Cerebellar nuclear complex (tissue), 1 donor: ENCODE measurements at places on chromosomes 12 and 14.

DNA sequence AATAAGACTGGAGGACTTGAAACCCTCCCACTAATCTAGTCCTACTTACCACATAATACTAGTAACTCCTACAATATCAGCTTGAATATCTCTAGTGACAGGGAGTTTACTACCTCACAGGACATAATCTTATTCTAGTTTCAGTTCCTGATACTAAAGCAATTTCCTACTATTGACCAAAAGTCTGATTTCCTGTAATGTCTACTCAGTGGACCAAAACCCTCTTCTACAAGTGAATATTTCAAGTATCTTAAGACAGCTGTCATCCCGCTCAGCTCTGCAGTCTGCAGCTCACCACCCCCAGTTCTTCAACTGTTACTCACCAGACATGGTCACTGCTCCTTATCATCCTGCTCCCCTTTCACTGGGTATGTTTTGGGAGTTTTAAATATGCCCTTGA lies 70.8 kb upstream of the TMCC3 start:
- no peak for DNase-seq

DNA sequence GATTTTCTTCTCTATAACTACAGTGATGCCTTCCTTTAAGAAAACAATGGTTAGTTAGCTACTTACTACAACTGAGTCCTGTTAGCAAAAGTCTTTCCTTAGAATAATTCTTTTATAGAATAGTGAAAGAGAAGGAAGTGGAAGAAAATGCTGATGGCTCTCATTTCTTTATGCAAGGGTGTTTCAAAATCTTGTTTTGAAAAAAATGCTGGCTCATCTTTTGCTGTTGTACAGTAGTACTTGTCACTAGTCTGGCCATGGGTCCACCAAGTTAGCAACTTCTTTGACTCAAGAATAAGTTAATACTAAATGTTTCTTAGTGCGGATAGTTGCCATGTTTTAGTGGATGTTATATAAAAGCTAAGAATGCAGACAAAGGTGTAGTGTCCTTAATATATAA lies 225.4 kb downstream of the PTPRO start:
- DNase-seq, result no peak

DNA sequence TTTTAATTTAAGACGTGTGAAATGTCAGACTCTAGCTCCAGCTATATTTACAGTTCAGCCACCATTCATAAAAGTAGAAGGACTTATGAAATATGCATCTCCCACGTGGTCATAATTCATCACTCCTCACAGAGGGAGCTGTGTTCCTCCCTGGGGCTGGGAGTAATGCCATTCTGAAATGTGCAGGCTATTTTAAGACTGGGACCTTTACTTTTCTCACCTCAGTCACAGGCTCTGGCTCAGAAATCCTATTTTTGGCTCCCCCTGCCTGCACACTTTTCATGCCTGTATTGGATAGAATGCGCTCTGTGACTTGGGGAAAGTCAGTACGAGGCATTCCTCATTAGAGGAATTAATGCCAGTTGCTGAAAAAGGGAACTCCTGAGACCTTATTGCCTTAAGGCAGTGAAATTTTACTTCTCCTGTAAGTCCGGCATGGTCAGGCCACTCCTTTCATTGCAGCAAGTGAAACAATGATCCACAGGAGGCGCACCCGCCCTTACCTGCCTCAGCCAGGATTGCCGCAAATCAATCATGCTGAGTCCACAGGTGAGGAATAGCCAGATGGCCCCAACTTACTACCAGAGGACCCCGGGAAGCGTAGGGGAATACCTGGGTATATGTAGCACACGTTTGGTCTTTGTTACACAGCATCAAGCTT lies 1133.2 kb upstream of the TMEM132C start:
- DNase-seq, result no peak

DNA sequence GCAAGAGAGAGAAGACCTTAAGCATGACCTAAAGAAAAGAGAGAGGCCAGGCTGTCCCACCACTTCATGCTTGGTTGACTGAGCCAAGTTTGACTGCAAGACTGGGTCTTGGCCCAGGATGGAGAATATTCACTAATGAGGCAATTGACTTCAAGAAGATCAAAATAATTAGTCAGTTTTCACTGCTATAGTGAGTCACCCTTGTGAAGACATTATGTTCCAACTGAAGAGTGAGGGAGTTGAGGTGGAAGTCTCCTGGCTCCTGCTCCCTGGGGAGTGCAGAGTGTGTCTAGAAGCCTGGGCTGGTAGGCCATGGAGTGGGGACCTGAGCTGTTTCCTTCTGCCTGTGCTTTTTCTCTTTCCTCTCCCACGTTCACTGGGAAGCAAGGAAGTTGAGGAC lies 117.6 kb downstream of the CACNA1C start:
- DNase-seq, result no peak

DNA sequence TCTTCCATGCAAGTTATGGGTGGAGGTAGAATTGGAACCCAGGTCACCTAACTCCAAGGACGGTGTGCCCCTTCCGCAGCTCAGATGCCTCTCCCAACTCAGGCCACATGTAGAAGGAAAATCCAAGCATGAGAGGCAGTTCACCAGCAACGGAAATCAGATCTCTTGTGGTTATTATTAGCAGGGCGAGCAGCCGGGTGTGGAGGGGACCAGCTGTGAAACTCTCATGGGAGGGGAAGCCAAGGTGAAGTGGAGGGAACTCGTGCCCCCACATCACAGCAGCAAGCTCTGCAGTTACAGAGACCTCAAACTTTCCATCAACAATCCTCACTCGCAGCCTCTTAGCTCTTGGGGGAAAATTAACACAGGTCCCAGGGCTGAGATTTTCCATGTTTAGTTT lies 79.7 kb downstream of the KSR2 start:
- no peak for DNase-seq

DNA sequence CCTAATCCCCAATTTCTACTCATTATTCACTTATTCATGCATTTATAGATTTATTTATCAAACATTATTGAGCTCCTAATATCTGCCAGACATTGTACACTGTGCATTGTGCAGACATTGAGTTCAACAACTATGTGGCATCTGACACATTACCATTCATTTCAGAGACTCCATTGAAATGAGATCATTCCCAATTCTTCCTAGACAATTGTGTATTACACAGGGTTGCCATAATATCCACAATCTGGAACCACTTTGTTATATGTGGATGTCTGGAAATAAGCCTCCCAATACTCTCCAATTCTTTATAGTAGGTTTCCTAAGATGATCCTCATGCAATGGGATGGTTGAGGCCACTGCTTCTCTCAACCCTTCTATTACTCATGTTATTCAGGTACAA lies 165.0 kb downstream of the OTOGL start:
- DNase-seq, result no peak

DNA sequence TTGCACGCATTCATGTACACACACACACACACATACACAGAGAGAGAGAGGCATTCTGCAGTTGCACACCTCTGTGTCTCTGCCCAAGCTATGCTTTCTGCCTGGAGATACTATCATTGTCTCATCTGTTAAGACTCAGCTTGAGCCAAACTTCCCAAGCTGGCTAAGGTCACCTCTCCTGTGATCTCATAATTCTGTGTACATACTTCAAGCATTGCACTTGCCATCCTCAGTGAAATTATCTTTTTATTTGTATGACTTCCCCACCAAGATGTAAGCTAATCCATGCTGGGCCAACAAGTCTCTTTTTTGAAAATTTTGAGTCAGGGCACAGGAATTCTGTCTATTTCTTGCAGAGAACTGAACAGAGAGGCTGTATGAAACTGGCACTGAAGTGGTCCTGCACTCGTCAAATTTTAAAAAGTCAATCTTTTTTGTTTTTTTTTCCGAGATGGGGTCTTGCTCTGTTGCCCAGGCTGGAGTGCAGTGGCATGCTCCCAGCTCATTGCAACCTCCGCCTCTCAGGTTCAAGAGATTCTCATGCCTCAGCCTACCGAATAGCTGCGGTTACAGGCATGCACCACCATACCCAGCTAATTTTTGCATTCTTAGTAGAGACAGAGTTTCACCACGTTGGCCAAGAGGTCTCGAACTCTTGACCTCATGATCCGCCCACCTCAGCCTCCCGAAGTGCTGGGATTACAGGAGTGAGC lies 44.3 kb downstream of the TMTC1 start:
- no peak for DNase-seq

- no peak for DNase-seq
Observed at GRCh38 chr12:74685385-74685784, 147.8 kb downstream of the ATXN7L3B start.

DNA sequence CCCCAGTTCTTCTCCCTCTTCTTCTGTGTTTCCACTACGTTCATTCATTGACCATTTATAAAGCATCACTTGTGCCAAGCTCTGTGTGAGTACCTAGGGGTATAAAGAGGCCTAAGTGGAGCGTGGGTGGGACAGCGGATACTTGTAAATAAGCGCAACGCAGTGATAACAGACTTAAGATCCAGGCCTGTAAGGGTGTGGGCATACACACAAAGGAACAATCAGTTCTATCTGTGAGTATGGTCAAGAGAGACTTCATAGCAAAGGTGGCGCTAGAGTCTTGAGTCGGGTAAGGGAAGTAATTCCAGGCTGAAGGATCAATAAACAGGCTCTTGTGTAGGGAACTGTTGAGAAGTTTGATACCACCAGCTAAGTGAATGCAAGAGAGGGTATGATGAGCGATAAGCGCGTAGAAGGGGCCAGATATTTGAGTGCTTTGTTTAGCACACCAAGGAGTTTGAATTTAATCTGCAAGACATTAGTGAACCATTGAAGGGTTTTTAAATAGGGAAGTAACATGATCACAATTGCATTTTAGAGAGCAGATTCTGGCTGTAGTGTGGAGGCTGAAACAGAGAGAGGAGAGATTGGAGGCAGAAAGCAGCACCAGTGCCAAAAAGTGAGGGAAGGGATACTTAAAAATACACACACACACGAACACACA lies 1.0 kb upstream of the GXYLT1 start:
- DNase-seq, result no peak

- no peak for DNase-seq
Observed at GRCh38 chr12:69334158-69334557, 14.0 kb upstream of the LYZ start.

DNA sequence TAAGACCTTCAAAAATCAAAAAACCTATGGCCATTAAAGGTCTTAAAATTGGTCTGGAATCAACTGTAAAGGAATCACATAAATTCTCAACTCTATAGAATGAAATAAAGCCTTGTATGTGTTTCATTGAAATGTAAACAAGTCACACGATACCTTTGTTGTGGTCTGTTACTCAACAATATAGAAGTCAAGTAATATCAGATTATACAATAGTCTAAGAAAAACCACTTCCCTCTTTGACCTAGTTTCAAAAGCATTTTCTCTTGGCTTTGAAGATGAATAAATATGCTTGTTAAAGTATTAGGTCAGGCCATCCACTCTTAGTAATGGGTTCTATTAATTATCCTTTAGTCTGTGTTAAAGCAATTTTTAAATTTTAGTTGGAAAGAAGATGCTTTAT lies 79.8 kb upstream of the DIO2 start:
- DNase-seq, result no peak

GRCh38 chr12:57250541-57250940 lies 446 bp downstream of the STAC3 start:
- DNase-seq, result no peak

DNA sequence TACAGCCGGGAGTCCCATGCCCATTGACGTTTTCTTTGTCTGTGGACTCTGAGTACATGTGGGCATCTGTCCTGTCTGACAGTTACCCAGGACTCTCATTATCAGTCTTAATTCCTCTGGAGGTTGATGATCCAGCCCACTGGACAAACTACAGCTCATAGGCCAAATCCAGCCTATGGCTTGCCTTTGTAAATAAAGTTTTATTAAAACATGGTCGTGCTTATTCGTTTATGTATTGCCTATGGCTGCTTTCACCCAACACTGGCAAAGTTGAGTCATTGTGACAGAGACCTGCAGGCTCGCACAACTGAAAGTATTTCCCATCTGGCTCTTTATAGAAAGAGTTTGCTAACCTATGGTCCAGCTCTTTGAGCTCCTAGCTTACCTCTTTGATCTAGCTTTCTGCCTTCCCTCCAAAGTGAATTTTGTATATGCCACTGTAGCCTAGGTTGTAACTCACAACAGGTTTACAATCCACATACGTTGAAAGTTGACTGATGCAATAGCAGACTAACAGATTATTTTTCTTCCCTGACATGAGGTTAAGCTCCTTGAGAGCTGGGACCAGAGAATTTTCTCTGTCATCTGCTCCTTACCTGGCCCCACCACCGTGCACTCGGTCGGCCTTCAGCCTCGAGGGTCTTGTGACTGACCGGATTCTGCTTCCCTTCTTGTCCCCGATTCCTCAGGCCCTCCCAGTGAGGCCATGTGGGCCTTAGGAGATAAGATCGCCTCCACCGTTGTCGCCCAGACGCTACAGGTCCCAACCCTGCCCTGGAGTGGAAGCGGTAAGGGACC lies 57.3 kb downstream of the ACACB start:
- no peak for DNase-seq

GRCh38 chr12:110403146-110403975 lies at the start of gene ANAPC7:
Gene ANAPC7, minus strand, starts transcription at chr12:110403708. Its CDS starts 81 bp downstream, at chr12:110403627.
- peak; percentile 22 for DNase-seq

DNA sequence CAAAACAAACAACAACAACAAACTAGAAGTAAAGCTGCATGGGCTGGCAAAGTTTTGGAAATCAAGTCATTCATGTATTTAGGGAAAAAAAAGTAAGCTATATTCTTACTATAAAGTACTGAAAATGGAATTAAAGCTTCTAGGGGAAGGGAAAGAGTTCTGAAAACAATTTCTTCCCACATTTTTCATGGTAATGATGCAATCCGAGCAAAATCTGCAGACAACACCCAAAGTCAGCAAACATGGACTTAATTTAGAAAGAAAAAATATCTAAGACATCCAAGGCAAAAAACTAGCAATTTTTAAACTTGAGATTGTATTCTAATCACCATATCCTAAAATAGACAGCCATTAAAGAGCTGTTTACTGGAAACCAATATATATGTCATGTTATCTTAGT lies 86.3 kb downstream of the LRP6 start:
- no peak for DNase-seq

DNA sequence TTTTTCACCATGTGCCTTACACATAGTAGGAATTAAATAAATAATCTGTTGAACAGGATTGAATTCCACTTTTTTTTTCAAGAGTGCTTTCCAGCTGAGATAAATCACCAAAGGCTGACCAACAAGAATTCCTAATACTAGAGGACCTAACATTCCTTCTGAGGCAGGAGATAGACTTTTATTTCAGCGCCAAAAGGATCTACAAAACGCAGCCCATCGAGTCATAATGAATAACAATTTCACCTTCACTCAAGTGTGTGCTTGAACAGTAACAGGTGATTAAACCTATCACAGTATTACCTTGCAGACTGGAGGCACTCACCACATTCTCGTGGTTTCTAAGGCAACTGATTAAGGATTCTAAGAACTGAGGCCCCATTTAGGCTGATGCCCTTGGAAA lies 224.3 kb upstream of the ATP2B1 start:
- no peak for DNase-seq

DNA sequence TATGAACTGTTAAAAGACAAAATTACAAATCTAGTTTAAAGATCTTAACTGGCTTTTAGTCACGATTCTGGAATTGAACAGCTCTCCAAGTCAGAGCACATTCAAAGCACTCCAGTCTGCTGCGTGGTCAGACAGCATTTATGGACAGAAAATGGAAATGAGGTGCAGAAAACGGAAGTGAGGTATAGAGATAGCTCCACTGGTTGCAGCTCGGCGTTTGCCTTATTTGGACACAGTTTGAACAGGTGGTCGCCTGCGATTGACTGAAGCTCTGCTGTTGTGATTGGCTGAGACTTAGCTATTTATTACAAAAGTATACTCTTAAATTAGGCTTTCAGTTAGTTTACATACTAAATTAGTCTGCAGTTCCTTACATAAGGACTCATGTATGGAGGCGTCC lies 28.3 kb downstream of the TRIM9 start:
- DNase-seq, result no peak

- no peak for DNase-seq
Observed at GRCh38 chr12:34033628-34034296, 11.5 kb downstream of the ALG10 start.

GRCh38 chr14:105207460-105207901 lies 26.4 kb upstream of the NUDT14 start:
- DNase-seq, result no peak
